ENCODE measurements at places on chromosomes 5 and 9.

DNA sequence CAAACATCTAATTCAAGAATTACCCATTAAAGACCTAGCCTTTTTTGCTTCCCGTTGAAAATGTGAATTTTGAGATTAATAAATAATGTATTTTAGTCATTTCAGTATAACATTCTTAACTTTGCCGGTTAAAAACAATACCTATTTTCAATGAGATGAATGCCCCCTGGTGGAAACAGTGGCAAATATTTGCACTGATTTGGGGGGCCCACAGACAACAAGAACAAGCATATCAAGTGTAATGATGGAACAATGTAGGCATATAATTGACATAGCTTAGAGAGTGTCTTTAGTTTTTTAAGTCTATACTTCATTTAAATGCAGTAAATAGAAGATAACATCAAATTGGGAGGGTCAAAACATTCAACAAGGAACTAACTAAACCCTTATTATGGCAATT, 111.9 kb downstream of the NTRK2 start:
- no peak for DNase-seq

DNA sequence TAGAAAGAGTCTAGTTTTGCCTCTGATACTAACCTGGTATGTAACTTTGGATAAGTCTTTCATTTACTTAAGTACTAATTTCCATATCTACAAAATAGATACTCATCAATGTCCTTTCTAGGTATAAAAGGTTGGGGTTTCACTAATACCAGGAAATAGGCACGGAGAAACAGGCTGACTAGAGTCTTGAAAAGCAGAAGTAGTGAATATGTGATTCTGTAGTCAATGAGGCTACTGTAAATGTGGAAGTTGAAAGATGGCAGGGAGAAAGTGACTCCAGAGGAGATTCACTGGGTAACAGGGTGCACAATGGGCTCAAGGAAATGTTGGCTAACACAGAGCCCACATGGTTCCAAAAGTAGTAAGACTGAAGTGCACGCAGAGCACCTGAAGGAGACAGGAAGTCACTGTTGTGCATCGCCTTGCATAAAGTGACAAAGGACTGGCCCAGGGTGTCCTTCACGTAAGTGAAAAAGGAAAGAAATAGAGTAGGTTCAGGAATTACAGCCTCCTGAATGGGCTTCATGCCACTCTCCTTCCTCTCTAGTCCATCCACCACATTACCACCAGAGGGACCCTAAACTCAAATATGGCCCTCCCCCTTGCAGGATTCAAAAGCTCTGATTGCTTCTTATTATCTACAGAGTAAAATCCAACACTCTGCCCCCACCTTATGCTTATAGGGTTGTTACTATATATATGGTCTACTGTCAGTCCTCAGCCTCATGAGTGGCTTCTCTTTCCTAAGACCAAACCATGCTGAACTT, 288.0 kb upstream of the SMARCA2 start:
- no peak for DNase-seq

DNA sequence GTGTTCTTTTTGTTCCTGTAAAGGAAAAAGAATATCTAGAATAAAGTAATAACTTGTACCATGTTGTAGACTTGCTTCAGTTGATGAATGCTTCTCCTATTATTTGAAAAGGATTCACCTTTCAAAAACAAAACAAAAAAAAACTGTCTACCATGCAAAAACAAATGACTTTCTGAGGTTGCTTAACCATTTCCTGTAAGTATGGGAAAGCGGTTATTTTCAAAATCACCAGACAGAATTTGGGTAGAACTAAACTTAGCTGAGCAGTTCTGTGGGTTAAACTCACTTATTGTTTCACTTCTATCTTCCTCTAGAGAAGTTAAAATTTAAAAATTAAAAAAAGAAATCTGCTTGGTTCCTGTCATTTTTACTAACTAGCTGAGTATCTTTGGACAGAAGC, 25.2 kb downstream of the LNPEP start:
- no peak for DNase-seq

DNA sequence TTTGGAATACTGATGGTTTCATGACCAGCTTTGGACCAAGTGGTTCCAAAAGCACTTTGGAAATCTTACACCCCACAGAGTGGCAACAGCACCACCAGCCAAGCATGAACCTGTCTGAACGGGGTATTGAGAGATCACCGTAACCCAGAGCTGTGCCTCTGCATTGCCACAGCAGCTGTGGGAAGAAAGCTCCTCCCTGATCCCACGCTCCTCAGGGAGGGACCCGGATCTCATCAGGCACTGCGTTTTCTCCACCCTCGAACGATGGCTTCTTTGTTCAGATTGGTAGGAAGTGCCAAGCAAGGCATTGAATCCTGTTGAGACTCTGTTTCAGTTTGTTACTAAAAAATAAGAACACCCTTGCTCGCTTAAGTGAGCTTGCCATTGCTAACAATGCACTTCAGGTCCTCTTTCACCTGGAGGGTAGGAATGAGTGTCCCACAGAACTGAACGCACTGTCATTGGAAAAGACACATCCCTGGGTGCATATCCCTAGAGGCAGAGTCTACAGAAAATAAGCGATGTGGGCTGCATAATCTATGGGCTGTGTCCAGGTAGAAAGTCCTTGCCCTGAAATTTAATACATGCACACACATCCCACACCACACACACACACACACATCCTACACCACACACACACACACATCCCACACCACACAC, 118.0 kb upstream of the ICE1 start:
- no peak for DNase-seq

- DNase-seq, result no peak
Measured at GRCh38 chr5:167378894-167379723, 912.3 kb upstream of the WWC1 start.

GRCh38 chr5:124923131-124923530, 176.7 kb upstream of the ZNF608 start:
- no peak for DNase-seq

DNA sequence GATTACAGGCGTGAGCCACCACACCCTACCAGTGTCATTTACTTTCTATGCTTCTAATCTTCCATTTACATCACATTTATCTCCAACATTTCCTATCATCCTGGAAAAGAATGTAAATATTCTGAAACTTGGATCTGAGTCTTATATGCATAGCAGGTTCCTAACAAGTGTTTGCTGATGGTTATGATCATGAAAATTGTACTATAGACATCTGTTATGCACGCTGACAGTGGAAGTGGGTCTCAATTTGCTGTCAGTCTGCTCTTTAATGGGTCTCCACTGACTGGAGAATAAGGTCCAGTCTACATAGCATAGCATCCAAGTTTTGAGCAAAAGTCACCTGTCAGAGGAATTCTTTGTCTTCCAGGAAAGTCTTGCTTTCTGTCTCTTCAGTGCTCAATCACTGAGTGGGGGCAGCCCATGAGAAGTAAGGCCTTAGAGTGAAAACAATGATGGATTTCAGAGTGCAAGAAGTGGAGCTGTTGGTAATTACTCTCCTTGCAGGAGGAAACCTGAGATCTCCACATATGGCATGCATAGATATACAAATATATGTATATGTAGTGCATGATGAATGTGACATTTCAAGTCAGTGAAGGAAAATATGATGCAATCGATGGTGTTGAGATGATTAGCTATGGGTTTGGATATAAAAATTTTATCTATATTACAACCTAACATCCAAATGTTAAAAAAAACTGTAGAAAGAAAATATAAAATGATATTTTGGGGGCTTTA, 29.2 kb upstream of the MSANTD3 start:
- no peak for DNase-seq

GRCh38 chr5:116766470-116766947, 191.9 kb upstream of the SEMA6A start:
- DNase-seq, result no peak

- DNase-seq, result no peak
Measured at GRCh38 chr5:158838781-158839180, 260.9 kb downstream of the EBF1 start.

GRCh38 chr5:42837601-42838000, 25.9 kb upstream of the SELENOP start:
- no peak for DNase-seq

DNA sequence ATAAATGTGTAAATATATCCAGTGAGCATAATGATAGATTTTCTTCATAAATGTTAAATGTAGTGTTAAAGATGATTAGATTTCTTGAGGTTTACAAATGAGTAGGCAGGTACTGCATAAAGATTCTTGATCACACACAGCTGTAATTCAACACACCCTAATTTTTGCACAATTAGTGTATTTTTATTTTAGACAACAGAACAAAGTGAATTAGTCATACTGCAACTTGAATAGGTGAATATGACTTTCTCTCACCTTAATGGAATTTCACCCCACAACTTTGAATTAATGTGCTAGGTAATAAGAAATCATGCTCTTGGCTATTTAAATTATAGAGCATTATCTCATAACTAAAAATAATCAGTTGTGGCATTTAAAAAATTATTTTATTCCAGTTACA, 795.7 kb upstream of the ACO1 start:
- no peak for DNase-seq

All from CD4-positive, alpha-beta T cell treated with Interleukin-17A for 4 hours (primary cell).